ENCODE measurements at places on chromosomes 2 and 18.

- no peak for DNase-seq
These were observed 247.4 kb upstream of the CYP26B1 start for GRCh38 chr2:72395096-72395495.

- no peak for DNase-seq
These were observed 146.8 kb downstream of the LNPK start for GRCh38 chr2:175855236-175855635.

DNA sequence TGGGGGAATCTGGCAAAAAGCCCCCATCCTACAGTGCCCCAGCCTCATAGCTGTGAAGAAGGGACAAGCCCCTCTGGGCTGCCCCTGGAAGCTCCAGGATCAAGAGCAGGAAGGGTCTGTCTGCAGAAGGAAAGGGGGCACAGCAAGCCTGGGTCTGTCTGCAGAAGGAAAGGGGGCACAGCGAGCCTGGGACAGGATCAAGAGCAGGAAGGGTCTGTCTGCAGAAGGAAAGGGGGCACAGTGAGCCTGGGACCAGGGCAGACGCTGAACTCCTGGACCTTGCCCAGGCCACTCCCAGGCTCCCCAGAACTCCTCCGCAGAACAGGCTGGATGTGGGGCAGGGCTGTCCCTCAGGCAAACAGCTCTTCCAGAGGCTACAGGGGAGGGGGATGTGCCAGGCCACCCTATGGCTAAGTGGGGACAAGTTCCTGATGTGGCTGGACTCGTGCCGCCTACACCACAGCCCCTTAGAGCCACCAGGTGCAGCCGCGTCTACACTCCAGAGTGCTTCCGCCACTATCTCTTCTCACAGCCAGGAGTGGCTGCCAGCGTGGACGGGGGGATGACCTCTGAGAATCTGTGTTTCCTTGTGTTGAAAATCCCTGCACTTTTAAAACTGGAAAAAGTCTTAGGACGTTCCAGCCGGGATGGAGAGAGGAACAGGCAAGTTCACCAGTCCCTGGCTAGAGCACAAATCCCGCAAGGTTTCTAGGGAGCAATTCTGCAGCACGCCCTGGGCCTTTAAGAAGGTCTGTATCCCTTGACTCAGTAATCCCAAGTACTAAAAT is 20.8 kb downstream of the KIF1A start:
- no peak for DNase-seq

- no peak for DNase-seq
These were observed 17.4 kb downstream of the PTCD3 start for GRCh38 chr2:86123328-86123925.

DNA sequence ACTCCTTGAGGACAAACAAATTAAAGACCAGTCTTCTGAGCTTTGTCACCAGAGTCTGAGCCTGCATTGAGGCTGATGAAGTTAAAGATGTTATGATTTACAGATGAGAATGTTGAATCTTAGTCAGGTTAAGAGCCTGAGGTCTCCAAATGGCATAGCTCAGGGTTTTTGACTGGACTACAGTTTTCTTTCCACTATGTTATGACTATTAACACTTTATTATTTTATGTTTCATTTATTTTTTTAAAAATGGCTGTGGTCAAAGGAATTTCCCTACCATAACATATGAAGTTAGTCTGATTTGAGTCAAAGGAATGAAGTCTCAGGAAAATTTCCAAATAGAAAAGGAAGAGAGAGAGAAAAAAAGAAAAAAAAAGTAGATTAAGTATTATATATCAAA is 39.7 kb upstream of the CWC22 start:
- DNase-seq = no peak
